ENCODE measurements at places on chromosomes 6 and 20.
A peak's percentile ranks its signal among the peaks of the same experiment; 100 is the strongest.

DNA sequence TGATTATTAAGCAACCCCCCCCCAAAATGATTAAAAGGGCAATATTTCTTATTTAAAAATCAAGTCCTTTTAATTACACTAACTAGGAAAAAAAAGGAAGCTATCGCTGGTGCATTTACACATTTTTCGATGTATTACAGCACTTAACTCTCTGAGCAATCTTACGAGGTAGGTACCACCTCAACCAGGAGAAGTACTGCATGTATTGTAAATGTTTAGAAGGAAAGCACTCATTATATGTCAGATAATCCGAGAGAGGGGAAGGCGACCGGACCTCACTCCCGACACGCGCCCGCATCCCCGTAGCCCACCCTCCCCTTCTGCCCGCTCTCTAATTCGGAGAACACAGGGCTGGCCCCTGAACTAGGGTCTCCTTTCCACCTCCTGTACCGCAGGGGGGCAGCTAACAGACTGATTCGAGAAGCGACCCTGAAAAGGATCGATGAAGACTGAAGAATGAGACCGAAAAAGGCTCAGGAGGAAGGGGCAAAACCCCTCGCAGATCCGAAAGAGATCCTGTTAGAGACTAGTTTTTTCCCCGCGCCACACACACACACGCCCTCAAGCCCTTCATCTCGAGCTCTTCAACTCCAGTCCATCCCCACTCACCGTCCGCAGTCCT, 337 bp downstream of the ESF1 start:
- no peak for DNase-seq

- DNase-seq = peak; percentile 50
Measured at GRCh38 chr20:63653041-63653973, at the start of gene STMN3. STMN3 (minus strand) TSS chr20:63653424; CDS start chr20:63653345, 79 bp downstream.

- DNase-seq = no peak
Measured at GRCh38 chr20:37398750-37399621, 53.0 kb downstream of the SRC start.

DNA sequence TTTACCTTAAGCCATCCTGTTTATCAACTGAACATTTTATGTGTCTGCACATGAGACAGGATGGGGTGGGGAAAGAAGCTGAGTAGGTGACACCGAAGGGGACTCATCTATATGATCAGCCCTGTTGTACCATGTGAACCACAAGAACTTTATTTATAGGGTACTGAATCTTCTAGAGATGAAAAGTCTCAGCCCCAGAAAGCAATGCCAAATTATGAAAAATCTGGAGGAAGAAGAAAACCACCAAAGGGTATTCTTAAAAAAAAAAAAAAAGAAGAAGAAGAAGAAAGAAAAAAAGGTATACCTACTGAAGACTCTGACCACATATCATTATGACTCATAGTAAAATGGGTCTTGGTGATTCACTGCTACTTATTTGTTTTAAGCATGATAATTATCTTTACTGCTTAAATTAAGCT, 39.8 kb upstream of the HBS1L start:
- DNase-seq = no peak

DNA sequence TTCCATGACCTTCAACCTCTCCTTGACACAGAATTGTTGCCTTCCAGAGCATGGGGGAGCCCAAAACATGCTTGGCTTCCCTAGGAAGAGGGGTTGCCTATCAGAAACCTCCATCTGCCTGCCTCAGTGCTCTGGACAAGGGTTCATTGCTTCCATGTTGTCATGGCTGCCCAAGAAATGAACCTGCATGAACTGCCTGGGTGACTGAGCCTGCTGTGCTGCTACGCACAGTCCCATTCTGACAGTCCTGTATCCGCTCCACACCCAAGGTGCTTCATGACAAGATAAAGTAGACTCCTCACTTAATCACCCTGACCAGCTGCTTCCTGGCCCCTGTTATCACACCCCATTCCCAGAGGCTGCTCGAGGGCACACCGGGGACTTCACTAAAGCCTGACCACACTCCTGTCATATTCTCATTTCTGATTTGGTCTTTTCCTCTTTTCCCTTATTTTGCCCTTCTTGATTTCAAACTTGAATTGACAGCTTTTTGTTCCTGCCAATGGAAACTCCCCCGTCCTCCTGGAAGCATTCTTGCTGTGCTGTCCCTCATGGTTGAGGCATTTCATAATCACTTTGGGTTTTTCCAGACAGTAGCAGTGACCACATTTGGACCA, 31.9 kb downstream of the GMPR start:
- DNase-seq = no peak

DNA sequence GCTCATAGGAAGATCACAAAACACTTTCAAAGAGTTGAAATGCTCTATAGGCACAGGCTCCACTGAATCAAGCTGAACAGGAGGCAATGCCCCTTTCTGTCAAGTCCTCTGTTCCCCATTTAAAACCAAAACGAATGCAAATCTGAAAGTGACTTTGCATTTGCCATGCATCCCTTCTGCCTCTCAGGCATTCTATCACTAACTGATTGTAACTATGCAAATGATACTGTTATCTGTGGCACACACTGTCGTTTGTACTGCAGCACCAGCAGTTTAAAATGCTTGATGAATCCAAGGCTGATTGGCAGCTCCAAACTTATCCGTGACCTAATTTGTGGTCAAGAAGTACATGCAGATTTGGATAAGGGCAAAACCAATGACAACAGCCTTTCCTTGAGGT, 1067.5 kb upstream of the MAP3K7 start:
- DNase-seq = no peak

DNA sequence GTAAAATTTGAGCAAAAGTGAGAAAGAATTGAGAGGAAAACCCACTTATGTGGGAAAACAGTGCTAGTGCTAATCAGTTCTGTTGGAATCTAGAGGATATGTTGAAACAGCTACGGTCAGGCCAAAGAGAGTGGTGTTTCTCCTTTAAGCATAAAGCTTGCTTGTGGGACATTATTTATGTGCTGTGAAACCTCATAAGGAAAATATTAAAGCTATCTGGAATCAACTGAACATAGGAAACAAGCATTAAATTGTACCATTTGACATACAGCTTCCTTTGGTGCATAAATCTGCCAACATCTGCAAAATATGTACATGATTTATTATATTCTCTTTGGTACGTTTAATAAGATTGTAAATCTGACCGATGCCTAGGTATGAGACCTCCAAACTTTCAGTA, 182.5 kb upstream of the PDE10A start:
- DNase-seq = no peak
